Renal cortex interstitium (tissue), 15 donors: ENCODE measurements at places on chromosomes 3 and 15. TPM values are rescaled to one million over a fixed set of nuclear protein-coding genes. Genes with fewer than 3 reads are reported as not detected.

GRCh38 chr3:177731644-177732268 is 534.5 kb upstream of the TBL1XR1 start:
- no peak for DNase-seq

DNA sequence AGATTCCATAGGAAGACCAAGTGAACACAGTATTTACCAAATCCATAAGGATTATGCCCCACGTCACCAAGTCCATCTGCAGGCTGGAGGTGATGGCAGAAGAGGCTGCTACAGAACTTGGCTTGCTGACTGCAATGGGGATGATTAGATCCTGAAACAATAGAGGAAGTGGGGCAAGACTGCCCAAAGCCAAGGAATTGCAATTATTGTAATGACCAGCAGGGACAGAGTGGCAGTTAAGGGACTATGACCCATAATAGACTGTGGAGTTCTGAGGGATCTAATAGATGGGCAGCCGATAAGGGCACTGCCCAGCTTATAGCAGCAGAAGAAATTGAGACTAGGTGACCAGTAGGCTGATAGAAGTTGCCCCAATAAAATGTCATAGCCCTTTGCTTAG is 108.4 kb downstream of the MINAR1 start:
- DNase-seq: no peak

DNA sequence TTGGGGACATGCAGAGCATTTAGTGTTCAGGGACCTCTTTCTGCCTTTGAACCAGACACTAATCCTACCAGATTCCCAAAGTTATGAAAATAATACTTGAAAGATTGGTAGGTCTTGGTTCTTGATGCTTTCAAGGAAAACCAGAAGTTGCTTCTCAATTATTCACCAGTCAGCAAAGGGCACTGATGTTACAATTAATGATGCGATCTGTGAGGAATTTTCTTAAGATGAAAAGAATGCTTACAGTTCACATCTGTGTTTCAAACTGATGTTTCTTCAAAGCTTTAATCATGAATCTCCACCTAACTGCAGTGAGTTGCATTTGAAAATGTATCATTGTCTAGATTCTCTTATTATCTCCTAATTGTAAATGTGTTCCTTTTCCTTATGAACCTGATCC is 161.0 kb downstream of the NAALADL2 start:
- no peak for DNase-seq

DNA sequence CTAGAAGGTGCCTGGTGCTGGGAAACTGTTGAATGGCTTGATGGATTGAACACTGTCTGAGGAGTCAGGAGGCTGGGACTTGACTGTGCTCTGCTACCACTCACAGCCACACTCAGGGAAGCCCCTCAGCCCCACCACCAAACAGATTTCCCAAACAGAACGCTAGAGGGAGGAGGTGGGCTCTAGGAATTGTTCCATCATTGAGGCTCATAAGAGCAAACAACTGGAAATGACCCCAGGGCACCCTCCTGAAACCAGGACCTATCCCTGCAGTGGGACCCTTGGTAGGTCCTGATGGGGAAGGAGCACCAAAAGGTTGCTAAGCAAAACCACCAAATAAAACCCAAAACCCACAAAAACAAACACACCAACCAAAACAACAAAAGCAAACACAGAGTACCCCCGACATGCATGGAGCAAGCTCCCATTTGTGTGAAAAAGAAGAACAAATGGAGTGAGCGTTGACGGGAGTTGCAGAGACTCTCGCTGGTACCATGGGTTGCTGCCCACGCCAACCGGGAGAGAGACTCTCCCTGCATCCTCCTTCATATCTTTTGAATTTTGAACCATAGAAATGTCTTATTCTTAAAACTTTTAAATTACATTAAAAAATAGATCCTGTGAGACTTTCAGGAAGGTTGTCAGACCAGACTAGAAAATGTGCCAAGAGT is 45.6 kb downstream of the ABTB1 start:
- DNase-seq: no peak

Gene EID1
- polyA plus RNA-seq: 298 TPM

DNA sequence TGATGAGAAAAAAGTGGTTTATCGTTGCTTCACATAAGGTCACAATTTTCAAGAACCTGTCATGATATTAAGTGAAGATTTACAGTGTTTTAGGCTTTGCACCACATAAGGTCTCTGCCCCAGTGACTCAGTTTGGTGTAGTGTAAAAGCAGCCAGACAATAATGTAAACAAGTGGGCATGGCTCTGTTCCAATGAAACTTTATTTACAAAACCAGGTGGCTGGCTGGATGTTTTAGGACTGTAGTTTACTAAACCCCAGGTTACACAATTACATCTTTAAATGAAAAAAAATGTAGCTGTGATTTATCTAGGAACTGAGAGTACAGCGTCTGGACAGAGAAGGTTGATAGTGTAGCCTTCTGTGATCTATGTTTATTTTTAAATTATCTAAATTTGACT is 9.7 kb upstream of the FBXL22 start:
- DNase-seq: no peak

Gene PPP1R14D
- polyA plus RNA-seq: 0.27 TPM

DNA sequence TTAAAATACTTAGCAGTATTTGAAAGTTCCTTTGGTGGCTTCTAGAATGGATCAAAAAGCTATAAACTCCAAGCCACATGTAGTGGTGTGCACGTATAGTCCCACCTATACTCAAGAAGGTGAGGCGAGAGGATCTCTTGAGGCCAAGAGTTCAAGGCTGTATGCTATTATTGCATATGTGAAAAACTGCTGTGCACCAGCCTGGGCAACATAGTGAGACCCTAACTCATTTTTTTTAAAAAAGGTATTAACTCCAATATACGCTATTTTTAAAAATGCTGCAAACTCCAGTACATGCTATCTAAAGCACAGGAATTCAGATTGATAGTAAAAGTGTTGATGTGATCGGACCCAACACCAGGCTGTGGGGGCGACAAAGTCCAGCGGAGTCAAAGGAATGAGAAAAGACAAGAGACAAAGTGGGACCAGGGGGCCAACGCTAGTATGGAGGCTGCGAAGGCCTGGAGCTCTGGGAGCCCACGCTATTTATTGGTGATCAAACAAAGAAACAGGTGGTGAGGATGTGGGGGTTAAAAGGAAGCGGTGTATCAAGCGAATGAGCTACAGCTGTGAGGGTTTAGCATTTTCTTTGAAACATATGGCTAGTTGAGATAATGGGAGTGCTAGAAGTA is 66.6 kb downstream of the ARIH1 start:
- no peak for DNase-seq

Gene NR1I2
- polyA plus RNA-seq: 1.1 TPM

GRCh38 chr15:39230908-39231285 is 350.0 kb upstream of the THBS1 start:
- no peak for DNase-seq

- DNase-seq: no peak
These were observed 8.1 kb downstream of the PLIN1 start for GRCh38 chr15:89670971-89671560.

Gene GLCE
- 53.9 TPM for polyA plus RNA-seq

GRCh38 chr15:48641416-48641815 is 4.1 kb downstream of the FBN1 start:
- no peak for DNase-seq

DNA sequence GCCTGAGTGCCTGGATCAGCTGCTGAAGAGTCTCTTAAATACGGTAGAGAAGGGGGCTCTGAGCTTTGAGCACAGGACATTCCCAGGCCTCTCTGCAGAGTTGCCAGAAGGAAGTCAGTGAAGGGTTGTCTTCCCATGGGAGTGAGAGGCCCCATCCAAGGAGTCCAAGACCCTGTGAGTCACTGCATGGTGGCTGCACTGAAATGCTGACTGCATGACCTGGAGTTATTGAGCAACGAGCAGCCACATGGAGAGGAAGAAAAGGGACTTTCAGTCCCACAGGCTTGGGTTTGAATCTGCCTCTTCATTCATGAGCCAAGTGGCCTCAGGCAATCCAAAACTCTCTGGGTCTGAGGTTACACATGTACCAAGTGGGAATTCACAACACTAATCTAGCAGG is 69.6 kb upstream of the RASGRF1 start:
- DNase-seq: no peak

Gene CDCP1
- polyA plus RNA-seq: 1.6 TPM

Gene NME9
- polyA plus RNA-seq: 2.4 TPM

GRCh38 chr15:87326269-87326668 is 930.3 kb downstream of the NTRK3 start:
- no peak for DNase-seq

Gene ESYT3
- polyA plus RNA-seq: 1.2 TPM

Gene TUBGCP5
- polyA plus RNA-seq: 30.2 TPM

- DNase-seq: no peak
These were observed 27.9 kb upstream of the ACKR4 start for GRCh38 chr3:132569153-132569552.

Gene ANKRD63
- polyA plus RNA-seq: 0.32 TPM

GRCh38 chr15:63623232-63623969 is 26.2 kb downstream of the FBXL22 start:
- DNase-seq: no peak

Gene SELENOT
- polyA plus RNA-seq: 107 TPM

- DNase-seq: no peak
These were observed 25.6 kb upstream of the MAP3K13 start for GRCh38 chr3:185337231-185337816.

GRCh38 chr3:71652781-71653413 is 69.4 kb upstream of the FOXP1 start:
- DNase-seq: no peak

DNA sequence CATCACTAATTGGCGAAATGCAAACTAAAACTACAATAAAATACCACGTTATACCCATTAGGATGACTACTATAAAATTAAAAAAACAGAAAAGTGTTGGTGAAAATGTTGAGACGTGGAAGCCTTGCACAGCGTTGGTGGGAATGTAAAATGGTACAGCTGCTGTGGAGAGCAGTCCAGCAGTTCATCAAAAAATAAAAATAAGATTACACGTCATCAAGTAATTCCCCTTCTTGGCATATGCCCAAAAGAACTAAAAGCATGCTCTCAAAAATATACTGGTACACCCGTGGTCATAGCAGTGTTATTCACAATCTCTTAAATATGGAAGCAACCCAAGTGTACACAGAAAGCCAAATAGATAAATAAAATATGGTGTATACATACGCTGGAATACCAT is 71.8 kb upstream of the NDN start:
- no peak for DNase-seq

Gene GOLGA6A
- 0.51 TPM for polyA plus RNA-seq

Gene RTP1
- not detected for polyA plus RNA-seq

DNA sequence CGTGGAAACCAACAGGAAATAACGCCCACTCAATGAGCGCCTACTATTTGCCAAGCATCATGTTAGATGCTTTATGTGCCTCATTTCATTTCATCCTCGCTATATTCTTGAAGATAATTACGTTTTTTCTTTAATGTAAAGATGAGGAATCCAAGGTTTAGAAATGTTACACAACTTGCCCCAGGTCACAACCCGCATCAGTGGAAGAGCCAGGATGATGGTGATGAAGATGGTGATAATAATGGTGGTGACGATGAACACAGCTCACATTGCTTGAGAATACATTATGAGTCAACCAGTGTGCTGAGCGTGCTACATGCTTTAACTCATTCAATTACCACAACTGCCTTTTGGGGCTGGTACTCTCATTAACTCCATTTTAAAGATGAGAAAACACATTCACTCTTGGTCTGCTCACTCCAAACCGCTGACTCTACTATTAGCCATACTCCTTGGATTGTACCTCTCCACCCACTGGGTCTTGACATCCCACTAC is 21.5 kb upstream of the MYO1E start:
- no peak for DNase-seq

DNA sequence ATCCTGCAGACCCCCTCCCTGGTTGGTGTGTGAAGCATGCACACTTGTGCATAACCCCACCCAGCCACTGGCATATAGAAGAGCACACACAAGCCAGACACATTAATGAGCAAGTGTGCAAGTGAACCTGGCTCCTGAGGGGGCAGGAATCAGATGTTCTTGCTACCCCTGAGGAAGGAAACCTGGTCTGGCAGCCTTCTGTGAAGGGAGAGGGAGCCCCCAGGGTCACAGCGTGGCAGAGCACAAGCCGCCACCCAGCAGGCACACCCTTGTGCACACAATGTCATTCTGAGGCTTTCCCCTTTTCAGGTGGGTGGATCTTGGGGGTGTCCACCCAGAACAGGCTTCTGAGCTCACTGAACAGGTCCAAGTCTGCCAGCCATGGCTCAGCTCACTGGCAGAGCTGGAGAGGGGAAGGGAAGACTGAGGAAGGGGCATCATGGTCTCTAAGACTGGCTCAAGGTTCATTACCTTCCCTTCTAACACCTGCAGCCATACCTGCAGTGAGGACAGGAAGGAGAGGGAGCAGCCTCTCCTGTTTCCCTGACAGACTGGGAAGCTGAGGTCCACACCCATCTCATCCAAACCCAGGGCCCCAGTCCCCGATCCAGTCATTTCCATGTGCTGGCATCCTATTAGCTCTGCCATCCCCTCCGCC is 31.6 kb upstream of the SEMA3F start:
- no peak for DNase-seq

DNA sequence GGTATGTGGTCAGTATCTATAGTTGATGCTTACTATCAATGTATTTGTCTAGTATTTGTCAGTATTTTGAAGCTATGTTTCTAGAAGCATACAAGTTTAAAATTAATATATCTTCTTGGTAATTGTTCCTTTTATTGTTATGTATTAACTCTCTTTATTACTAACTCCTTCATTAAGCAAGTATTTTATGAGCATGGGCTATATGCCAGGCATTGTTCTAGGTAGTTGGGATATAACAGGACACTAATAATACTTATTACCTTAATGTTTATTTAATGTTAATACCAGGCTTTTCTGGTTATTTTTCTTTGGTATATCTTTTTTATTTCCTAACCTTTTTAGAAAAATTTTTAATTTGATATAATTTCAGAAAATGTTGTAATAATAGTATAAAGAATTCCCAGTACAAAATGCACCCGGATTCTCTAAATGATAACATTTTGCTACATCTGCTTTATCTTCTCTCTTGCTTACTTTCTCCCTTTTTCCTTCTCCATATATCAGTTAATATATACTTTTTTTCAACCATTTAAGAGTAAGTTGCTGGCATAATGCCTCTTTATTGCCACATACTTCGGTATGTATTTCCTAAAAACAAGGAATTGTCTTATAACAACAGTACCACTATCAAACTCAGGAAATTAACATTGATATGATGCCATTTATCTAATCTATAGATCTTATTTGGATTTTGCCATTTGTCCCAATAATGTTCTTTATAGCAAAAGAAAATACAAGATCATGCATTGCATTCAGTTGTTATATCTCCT is 30.9 kb downstream of the LRRC49 start:
- no peak for DNase-seq

DNA sequence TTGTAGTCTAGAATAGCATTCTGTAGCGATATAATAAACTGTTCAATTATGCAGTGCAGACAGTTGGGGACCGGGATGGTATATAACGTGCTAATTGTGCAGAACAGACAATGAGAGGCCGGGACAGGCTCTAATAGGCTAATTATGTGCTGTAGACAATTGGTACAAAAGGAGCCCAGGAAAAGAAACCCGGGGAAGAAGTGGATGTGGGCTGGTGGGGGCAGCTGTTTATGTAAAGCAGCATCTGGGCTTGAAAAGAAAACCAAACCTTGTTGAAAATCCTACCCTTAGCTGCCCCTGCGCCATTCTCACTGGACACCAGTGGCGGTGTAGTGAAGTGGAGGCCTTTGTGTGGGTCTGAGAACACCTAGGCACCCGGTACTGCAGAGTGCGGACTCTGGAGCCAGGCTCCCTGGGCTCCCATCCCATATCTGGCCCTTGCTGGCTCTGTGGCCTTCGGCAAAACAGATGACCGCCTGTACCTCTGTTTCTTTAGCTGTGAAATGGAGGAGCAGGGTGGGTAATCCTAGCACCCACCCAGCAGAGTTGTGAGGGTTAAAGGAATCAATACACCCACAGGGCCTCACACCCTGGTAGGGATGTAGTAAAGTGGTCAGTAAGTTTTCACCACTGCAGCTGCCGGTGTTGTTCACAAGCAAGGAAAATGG is 51.5 kb downstream of the CMTM6 start:
- no peak for DNase-seq
